ENCODE measurements at places on chromosomes 3 and 15.
A peak's percentile ranks its signal among the peaks of the same experiment; 100 is the strongest.

GRCh38 chr3:28253040-28253715 lies 11.8 kb downstream of the CMC1 start:
- no peak for ATAC-seq

DNA sequence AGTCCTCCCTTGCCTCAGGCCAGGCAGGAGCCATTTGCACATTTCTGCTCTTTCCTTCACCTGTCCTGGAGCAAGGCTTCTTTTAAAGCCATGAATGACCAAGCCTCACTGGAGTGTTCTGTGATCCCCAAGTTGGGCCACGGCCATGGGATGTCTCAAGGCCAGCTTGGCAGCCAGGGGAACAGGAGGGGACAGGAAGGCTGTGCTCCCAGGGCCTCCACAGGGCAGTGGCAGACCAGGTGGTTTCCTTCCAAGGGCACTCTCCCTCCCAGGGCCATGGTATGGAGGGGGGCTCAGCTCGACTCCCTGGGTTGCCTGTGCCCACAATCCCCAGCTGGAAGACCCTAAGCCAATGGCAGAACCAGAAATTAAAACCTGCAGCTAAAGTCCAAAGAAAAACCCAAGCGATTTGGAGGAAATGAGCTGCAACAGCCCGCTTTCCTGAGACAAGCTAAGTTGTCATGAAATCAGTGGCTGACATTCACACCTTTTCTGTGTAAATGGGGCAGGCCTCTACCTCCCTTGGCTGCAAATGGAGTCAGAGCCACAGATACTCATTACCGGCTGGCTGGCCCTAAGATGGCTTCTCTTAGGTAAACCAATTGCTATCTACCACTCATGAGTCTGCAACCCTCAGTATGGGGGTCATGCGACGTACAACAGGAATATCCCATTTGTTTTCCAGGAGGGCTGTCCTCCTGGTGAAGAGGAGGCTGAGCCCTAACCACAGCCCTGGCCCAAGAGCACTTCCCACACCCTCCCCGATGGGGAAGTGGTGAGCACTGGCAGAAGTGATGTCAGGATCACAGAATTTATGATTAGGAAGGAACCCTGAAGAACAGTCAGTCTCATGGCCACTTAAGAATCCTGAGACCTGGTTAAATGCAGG lies 83.3 kb downstream of the SNRK start:
- no peak for ATAC-seq

- ATAC-seq, result peak; percentile 26
These were observed 14.3 kb downstream of the ABCC5 start for GRCh38 chr3:184003187-184003967.

- ATAC-seq, result no peak
These were observed 1.7 kb downstream of the SCN11A start for GRCh38 chr3:39050029-39050428.

DNA sequence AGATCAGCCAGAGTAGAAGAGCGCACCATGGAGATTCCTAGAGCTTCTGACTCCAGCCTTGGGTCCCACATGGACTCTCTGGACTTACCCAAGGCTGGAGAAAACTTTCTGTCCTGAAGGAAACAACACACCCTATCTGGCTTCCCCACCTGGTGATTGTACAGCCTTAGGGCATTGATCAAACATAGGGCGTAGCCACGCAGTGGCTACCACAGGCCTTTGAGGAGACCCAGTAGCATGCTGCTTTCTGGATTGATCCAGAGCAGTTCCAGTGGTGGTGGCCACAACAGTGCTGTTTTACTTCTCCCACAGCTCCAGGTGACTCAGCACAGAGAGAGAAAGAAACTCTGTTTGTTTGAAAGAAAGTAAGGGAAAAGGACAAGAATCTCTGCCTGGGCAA lies 23.5 kb downstream of the PYDC2 start:
- no peak for ATAC-seq

DNA sequence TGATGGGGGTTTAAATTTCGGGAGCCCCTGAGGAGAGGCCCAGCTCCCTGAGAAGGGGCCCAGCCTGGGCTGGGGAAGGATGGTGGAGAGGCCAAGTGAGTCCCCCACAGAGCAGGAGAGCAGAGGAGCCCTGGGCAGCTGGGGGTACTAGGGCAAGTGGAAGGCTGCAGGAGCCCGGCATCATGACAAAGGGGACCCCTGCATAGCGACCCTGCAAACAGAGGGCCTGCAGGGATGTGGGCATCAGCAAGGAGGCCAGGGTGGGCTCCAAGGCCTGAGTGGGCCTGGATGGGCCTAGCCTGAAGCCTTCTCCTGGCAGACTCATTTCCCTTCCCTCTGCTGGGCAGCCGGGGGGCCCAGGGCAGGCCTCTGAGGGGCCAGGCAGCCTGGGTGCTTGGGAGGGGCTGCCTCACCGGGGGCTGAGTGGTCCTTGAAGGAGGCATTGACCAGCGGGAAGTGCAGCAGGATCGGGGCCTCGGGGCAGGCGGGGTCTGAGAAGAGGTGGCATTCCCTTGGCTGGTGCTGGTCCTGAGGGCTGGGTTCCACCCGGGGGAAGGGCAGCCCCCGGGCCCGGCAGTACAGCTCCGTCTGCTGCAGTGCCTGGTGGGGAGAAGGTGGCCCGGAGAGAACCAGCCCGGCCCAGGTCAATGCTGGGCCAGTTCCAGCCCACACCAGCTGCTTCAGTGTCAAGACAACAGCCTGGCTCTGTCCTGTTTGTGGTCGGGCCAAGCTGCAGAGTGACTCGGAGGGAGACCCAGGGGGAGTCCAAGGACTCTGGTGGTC lies 24.7 kb downstream of the PLA2G4D start:
- ATAC-seq, result no peak

DNA sequence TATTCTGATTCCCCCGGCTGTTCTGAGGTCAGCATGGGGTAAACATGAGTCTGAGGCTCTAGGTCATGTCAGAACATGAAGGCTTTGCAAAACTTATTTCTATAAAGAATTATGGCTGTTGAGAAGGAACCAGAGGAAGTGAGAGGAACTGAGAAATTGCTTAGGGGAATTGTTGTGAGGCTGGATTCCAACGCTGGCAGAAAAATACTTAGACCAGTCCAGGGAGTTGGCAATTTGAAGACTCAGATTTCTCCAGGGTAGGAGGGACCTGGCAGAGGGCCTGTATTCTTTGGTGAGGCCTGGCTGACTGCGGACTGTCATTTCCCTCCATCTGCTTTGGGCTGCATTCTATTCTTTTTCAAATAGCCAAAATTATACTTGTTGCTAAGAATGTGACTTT lies 155.5 kb downstream of the PLD1 start:
- ATAC-seq, result peak; percentile 61

DNA sequence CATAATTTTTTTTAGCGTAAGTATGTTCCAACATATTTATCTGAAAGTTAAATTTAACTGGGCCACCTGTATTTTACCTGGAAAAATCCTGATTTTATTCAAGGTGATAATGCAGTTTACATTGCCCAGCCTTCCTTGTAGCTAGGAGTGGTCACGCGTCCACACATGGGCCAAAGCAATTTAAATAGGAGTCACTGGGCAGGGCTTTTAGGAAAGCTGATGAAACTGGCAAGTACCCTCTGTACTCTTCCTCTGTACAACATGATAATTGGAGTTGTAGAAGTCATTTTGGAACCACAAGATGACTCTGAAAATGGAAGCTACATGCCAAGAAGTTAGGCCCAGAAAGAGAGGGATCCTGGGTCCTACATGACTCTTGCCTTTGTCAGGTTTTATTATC lies 9.5 kb downstream of the BTD start:
- no peak for ATAC-seq

DNA sequence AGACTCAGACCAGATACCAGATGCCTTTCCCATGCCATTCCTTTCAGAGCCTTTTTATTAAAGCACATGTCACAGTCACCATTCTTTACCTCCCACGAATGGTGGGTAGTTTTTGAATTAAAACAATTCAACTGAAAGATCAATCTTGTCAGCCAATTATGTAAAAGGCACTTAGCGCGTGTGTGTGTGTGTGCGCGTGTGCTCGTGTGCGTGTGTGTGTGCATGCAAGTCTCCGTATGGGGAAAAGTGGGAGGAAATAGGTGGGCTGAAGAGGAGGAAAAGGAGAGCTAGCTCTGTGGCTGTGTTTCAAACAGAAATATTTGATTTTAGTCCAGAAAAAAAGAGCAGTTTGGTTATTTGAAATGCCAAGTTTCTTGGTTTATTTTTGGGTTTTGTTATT lies 177.2 kb downstream of the KCNAB1 start:
- ATAC-seq, result no peak

GRCh38 chr3:115652738-115653137 lies 29.4 kb downstream of the GAP43 start:
- no peak for ATAC-seq

- no peak for ATAC-seq
These were observed 96.7 kb downstream of the SV2B start for GRCh38 chr15:91196768-91197167.

GRCh38 chr3:12239301-12239700 lies 49.6 kb upstream of the PPARG start:
- ATAC-seq, result peak; percentile 38

GRCh38 chr15:73331991-73332925 lies 36.5 kb downstream of the HCN4 start:
- ATAC-seq, result no peak

DNA sequence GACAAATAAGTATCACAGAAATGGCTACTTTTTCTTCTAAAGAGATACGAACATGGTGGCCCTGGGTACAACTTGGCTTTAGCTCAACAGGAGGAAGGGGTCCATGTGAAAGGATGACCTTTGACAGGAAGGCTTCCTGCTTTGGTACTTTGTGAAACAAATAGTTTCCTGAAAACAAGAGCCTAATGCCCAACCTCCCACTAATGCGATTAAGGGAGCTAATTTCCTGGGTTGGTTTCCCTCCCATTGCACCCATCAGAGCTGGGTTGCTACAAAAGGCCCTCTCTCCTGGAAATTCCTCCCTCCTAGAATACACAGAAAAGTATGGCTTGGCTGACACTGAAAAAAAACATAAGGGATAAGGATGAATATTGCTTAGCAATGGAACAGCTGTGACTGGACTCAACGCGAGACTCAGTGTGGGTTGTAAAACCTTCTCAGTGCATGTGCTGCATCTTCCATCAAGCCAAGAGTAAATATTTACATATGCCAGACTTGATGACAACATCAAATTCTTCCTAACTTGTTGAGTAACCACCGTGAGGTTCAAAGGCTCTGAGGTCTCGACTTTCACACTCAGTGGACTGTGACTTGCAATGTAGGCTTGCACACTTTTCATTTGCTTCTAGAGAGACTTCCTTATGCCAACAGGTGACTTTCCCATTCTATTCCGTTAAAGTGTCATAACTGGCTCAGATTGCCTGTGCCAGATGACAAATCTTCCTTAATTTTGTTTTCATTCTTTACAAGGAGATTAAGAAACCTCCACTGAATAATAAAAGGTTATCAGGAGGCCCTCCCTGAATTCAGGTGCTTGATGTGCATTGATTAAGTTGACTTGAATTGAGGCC lies 60.1 kb downstream of the ADAMTS9 start:
- peak; percentile 42 for ATAC-seq

DNA sequence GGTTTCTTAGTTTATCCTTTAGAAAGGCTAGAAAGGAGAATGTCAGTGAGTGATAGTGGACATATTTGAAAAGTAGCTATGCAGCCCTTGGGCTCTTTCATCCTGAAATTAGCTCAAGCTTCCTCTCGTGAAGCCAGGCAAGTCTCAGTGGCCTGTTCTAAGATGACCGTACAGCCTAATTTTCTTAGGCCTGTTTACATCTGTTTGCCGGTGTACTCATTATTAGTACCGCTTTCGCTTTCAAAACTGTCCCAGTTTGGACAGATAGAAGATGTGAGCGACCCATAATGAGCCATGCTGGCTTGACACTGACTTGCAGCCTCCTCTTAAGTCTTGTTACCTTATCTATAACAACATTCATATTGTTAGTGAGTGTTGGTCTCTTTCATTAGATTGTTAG lies 5.7 kb upstream of the ARL14 start:
- no peak for ATAC-seq

DNA sequence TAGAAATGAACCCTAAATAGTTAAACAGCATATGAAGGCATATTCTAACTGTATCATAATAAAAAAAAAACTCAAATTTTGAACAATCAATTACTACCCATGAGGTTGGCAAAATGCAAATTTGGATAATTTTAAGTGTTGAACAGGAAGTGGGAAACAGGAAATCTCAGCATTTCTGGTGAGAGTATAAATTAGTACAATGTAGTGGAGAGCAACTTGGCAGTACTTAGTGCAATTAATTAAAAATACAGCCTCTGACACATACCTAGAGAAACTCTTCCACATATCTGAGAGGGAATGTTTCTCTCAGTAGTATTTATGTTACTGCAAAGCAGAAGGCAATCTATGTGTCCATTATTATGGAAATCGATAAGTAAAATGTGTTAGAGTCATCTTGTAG lies 96.8 kb downstream of the TUSC7 start:
- no peak for ATAC-seq

GRCh38 chr3:129958755-129959154 lies 15.8 kb upstream of the TRH start:
- ATAC-seq, result no peak
